Nephron progenitor cell (in vitro differentiated cells): ENCODE measurements at places on chromosomes 1 and 21.

GRCh38 chr1:18004278-18004677 is 103.3 kb upstream of the IGSF21 start:
- no peak for DNase-seq

- DNase-seq = no peak
Observed at GRCh38 chr1:154407198-154408091, 2.3 kb downstream of the IL6R start.

DNA sequence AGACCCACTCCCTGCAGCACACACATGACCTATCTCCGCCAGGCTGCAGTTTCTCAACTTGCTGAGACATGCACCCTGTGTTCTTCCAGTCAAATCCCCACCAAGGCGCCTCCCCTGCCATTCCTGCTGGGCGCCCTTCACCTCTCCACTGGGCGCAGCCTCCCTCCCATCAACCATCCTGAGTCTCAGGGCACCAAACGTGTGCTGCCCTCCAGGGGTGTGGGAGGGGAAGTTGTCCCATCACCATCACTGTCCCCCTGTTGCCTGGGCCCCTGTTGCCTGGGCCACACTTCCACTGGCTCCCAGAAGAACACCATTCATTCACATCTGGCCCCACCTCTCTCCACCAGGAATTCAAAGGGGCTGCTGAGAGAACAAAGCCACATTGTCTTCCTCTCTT is 44.9 kb upstream of the EFHD2 start:
- no peak for DNase-seq

DNA sequence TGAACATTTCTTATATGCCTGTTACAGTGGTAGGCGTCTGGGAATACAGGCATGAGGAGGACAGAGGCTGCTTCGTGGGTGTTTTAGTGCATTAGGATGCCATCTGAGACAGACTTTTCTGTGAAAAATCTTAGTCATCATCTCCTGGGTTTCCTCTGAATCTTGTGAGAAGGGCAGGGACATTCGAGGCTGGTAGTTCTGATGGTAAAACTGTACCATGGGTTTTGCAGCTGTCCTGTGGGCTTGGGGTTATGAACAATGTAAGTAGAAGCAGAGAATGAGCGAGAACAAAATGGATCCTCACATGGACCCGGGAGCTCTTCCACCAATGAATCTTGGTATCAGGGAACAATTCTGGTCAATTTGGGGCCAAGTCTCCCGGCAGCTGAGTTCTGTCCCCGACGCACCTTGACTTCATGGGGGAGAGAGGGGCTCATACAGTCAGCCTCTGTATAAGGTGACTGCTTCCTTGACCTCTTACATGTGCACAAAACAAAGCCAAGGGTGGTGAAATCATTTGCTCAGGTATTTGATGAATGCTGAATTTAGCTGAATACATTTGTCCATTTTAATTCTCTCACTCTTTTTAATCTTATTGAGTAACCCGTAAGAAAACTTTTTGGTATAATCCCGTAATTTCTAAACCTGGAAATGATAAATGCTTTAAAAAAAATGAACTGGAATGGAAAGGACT is 63.6 kb upstream of the ERRFI1 start:
- no peak for DNase-seq

- no peak for DNase-seq
Observed at GRCh38 chr1:34025675-34026074, 139.4 kb downstream of the CSMD2 start.

DNA sequence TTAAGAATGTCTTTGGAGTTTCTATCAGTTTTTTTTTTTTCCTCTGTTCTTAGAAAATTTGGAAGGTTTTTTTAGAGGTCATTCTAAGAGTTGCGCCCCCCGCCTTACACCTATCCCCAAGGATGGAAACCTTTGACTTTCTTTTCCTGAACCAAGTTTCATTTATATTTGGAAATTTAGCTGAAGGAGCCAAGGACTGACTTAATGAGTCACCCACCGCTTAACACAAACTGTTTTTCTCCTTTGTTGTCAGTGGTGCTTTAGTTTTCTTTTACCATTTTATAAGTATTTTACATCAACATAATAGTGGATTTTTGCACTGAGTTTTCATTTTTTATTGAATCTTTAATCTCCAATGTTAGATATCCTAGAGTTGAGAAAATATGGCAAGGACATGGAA is 25.3 kb downstream of the USP25 start:
- DNase-seq = no peak

- no peak for DNase-seq
Observed at GRCh38 chr1:184951788-184952187, 22.5 kb downstream of the NIBAN1 start.

DNA sequence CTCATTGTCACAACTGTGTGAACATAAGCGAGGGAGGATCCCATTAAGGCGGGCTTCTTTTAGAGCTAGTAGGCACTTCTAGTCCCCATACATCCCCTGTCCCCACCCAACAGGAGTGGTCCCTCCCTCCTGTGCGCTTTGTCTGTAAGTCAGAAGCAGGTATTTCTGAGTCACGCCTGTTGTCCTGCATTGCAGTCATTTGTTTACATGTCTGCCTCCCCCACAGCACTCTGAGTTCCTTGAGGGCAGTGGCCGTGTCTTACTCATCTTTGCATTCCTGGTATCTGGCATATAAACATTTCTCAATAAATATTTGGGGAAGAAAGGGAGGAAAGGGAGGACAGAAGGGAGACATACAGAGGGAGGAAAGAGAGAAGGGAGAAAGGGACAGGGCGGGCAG is 40.3 kb downstream of the PLEKHA6 start:
- no peak for DNase-seq

DNA sequence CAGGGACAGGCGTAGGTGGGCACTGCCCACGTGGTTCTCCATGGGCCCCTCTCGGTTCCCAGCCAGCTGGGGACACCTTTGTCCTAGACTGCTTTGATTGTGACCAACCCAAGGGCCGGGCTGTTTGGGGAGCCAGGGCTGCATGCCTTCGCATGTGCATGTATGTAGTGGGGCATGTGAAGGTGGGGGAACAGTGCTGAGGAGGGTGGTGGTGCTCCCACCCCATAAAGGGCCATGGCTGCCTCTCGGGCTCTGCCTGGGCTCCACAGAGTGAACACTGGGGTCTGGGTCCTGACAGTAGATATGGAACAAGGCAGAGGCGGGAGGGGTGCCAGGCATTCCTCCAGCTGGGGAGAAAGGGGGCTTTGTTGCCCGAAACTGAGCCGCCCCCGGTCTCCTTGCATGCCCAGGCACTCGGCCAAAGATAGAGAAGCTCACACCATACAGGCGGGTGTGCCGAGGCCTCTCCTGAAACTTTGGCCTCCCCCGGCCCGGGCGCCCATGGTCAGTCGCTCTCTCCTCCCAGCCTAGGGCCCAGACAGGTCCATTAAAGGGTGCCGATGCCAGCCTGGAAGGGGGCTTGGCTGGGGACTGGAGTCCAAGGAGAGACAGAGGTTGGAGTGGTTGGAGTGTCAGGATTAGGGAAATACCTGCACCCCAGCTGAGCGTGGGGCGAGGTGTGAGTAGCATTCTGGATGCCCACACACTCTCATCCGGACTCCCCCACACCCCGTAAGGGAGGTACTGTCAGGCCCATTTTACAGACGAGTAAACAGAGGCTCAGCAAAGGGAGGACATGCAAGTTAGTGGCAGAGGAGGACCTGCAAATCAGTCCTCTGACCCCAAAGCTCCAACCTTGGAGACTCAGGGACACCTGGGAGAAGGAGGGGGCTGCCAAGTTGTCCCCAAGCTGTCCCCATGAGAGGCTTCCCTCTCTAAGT is 41.1 kb downstream of the EPHA2 start:
- DNase-seq = no peak

GRCh38 chr1:71210718-71211117 is 129.9 kb upstream of the ZRANB2 start:
- no peak for DNase-seq

DNA sequence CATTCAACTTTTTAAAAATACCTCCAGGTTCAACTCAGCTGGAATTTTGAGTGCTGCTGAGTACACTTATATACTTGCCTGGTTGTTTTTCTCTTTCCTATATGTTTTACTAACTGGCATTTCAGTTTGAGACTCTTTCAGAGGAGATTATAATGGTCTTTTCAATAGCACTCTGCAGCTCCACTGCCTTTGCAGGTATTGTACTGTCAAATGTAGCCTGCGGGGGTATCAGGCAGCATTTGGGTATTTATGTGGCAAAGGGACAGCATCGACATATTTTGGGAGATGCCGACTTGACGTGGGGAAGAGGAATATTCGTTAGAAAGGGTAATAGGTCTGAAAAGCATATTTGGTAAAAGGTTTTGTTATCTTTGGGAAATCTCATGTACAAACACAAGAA is 11.1 kb upstream of the TGFBR3 start:
- no peak for DNase-seq

DNA sequence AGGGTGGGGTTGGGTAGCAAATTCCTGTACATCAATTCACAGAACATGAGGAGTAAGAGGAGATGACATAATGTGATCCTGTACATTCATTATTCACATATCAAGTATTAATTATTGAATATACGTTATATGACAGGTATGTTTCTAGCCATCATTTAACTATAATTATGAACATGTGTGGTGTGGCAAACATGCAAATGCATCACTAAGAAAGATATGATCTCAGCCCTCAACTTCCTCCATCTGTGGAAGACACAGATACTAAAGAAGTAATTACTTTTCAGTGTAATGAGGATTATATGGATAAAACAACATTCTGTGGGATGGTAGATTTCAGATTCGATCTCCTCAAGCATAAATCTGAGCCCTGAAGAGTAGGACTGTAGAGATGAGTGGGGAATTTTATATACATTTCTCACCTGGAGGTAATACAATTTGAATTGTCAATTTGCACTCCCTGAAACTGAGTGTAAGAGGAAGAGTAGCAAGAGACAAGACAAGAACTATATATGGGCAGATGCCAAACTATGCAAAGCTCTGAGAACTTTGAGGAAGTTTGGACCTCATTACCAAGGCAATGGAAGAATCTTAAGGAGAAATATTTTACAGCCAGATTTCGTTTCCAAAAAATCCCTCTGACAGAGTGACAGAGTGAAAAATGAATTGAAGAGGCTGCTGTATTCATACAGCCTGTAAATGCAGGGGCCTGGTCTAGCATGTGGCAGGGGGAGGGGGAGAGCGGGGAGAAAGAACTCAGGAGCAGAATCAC is 275.5 kb downstream of the TPR start:
- DNase-seq = no peak

GRCh38 chr1:29550119-29550841 is 314.0 kb downstream of the PTPRU start:
- no peak for DNase-seq

- DNase-seq = no peak
Observed at GRCh38 chr1:46742069-46742468, 23.2 kb upstream of the EFCAB14 start.

- DNase-seq = no peak
Observed at GRCh38 chr21:42137191-42137904, 66.2 kb downstream of the UMODL1 start.

- no peak for DNase-seq
Observed at GRCh38 chr1:207309745-207310273, 11.7 kb upstream of the CD55 start.

DNA sequence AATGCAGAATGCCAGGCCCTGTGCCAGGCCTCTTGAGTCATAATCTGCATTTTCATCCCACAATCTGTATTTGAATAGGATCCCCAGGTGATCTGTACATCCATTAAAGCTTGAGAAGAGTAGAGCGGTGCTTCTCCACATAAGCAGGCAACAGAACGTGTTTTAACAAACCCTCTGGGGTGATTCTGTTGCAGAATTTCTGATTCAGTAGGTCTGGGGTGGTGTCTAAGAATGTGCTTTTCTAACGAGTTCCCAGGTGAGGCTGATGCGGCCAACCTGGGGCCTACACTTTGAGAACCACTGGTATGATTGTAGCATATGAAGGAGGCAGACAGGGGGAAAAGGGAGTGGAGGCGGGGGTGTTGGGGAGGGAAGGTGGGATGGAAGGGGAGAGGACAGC is 78.4 kb upstream of the POU3F1 start:
- no peak for DNase-seq

DNA sequence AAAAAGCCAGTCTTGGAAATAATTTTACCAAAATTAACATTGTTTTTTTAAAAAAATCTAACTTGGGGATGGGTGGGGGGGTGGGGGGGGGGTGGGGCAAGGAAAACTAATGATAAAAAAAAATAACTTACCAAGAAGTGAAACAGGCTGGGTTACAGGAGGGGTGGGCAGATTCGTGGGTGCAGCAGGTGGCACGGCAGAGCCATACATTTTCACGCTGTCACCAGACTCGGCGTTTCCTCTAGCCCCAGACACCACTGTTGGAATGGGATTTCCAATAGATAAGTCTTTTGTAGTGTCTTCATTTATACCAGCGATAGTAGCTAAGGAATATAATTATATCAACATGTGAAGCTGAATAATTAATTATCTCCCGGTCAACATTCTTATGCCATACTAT is 25.4 kb downstream of the SOD1 start:
- no peak for DNase-seq

GRCh38 chr1:17297991-17298390 is 10.0 kb upstream of the PADI4 start:
- no peak for DNase-seq

DNA sequence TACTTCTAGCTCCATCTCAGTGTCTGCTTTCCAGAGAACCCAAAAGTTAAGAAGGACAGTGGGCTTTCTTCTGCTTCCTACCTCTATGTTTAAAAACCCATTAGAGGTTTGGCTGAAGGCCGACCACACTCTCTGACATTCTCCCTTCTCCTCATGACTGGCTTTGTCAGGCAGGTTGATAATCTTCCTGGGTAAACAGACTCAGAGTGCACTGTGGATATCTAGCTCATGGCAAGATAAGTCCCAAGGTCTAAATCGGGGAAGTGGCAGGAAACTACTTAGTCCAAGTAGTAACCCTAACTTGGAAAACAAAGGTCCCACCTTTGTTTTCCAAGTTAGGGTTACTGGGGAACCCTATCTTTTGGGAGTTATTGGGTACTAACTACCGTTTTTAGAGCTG is 161.9 kb upstream of the SPAG17 start:
- DNase-seq = no peak

DNA sequence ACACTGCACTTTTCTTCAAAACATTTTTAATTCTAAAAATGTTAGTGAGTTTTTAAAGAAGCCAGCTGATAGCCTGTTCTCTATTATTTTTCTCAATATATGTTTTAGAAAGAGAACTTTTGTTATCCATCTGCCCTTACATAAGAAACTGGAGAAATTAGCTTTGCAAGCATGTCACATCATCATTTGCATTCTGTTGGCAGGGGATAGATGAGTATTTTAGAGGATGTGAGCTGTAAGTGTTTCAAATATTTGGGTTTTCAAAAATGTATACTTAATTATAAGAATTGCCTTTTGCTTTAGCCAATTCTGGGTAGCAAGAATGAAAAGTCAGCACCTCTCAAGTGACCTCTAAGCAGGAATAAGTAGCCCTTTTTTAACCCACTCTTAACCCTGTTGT is 7.4 kb downstream of the NFIA start:
- DNase-seq = no peak

DNA sequence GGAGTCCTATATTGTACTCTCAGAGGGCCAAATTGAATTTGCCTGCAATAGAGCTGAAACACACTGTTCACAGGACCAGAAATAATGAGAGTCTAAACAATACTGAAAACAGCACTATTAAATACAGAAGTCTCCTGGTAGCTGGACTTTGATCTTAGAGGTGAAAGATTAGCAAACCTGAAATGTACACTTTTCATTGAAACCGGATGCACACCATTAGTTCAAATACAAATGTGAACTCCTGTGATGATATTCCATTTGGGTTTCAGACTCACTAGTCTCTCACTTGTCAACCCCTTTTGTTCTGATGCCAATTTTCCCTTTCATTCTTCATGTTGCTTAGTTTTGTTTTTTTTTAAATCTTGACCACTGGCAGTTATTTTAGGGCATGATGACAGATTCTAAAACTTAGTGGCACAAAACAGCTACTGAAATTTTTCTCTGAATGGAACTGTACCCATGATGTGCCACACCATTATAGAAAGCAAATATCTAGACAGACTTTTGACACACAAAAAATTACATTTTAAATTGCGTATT is 5.9 kb upstream of the TNFSF4 start:
- no peak for DNase-seq
